ENCODE measurements at places on chromosomes 6 and 20.
A peak's percentile ranks its signal among the peaks of the same experiment; 100 is the strongest.

GRCh38 chr6:148617530-148617929 lies 129.3 kb upstream of the UST start:
- DNase-seq = no peak

DNA sequence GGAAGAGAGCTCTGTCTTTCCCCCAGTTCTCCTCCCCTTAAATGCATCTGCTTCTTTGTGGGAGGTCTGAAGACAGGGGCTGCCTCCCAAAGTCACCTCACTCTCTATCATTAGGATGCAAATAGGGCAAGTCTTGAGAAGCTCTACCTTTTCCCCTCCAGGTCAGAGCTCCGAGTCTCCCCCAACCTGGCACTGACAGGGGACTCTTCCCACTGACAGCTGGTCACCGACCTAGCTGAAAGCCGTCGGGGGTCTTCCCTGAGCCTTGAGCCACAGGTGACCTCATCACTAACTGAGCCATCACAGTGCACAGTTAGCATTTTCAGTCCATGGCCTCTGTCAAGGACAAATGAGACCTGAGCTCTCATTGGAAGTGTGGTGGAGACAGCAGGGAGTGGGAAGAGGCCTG lies 386.7 kb downstream of the HACE1 start:
- no peak for DNase-seq

- DNase-seq = no peak
Observed at GRCh38 chr6:41726876-41727275, 8.5 kb downstream of the TFEB start.

- no peak for DNase-seq
Observed at GRCh38 chr20:49215232-49215631, 4.0 kb upstream of the DDX27 start.

- no peak for DNase-seq
Observed at GRCh38 chr6:132140189-132140588, 189.0 kb upstream of the CCN2 start.

- peak; percentile 56 for DNase-seq
Observed at GRCh38 chr6:20092071-20092566, 120.2 kb downstream of the MBOAT1 start.
